ENCODE measurements at places on chromosomes 12 and 14. TPM values are rescaled to one million over a fixed set of nuclear protein-coding genes. Genes with fewer than 3 reads are reported as not detected.

Gene ACOT4
- total RNA-seq: 0.59 TPM

Gene PAX9
- total RNA-seq: 0.05 TPM

Gene DEGS2
- not detected for total RNA-seq

Gene CMKLR1
- 0.28 TPM for total RNA-seq

Gene OR4E2
- total RNA-seq: not detected

Gene KRT85
- total RNA-seq: not detected

Gene CREBL2
- 31.3 TPM for total RNA-seq

Gene SPTB
- 0.05 TPM for total RNA-seq

Gene HOXC4
- total RNA-seq: 1.1 TPM

Gene TAS2R8
- not detected for total RNA-seq

Gene CLEC6A
- total RNA-seq: not detected

Gene ANHX
- total RNA-seq: not detected

Gene CCDC196
- not detected for total RNA-seq

Gene OS9
- 386 TPM for total RNA-seq

Gene CELA1
- total RNA-seq: not detected

Gene FBXO21
- 73.9 TPM for total RNA-seq

Gene ATP2A2
- total RNA-seq: 175 TPM

Gene SLC38A4
- total RNA-seq: 4.2 TPM

Gene DAO
- not detected for total RNA-seq

Gene GPR68
- 10.1 TPM for total RNA-seq

Gene HCAR2
- not detected for total RNA-seq

Gene HELB
- total RNA-seq: 4.5 TPM

Gene KLRC2
- total RNA-seq: not detected

Gene LRRC43
- 0.89 TPM for total RNA-seq

Gene HOTAIR
- total RNA-seq: 5.7 TPM

Gene SLCO1A2
- total RNA-seq: not detected

Gene SLC7A7
- total RNA-seq: 10.1 TPM

Gene CACNB3
- 9.2 TPM for total RNA-seq

Gene GLI1
- total RNA-seq: 0.74 TPM

Gene RNU4-1
- under 0.01 TPM for total RNA-seq

Gene LRP10
- total RNA-seq: 200 TPM

Gene ATL1
- total RNA-seq: 5.6 TPM

Gene FIGNL2
- total RNA-seq: 0.09 TPM

Gene SLC39A2
- 0.30 TPM for total RNA-seq

Gene LRP1-AS
- total RNA-seq: not detected

Gene COX8C
- not detected for total RNA-seq

Gene DENR
- 36.2 TPM for total RNA-seq

Gene REP15
- 5.0 TPM for total RNA-seq

Gene GDF3
- total RNA-seq: not detected

Gene PPP1R36
- 1.8 TPM for total RNA-seq

Gene RIN3
- 9.0 TPM for total RNA-seq

Gene MYH7
- not detected for total RNA-seq

Gene TAS2R10
- total RNA-seq: 2.4 TPM

Gene FAM90A1
- total RNA-seq: 0.09 TPM

Gene CRACR2A
- 0.78 TPM for total RNA-seq

Gene RSRC2
- 45.2 TPM for total RNA-seq

Gene OVCH1
- total RNA-seq: not detected

Gene ACSM4
- not detected for total RNA-seq

Gene MIP
- not detected for total RNA-seq

Gene POP5
- total RNA-seq: 57.9 TPM

Gene HEATR5A
- 90.7 TPM for total RNA-seq

Gene CIROP
- not detected for total RNA-seq

Gene CARMIL3
- 0.05 TPM for total RNA-seq

Gene TMPO
- total RNA-seq: 93.8 TPM

Gene GPR84
- not detected for total RNA-seq

Gene ANO2
- total RNA-seq: 0.23 TPM

Gene HOXC9
- 4.3 TPM for total RNA-seq
